ENCODE measurements at places on chromosomes 6 and 20.

GRCh38 chr6:28142446-28142845, 763 bp downstream of the ZKSCAN8 start:
- no peak for DNase-seq

DNA sequence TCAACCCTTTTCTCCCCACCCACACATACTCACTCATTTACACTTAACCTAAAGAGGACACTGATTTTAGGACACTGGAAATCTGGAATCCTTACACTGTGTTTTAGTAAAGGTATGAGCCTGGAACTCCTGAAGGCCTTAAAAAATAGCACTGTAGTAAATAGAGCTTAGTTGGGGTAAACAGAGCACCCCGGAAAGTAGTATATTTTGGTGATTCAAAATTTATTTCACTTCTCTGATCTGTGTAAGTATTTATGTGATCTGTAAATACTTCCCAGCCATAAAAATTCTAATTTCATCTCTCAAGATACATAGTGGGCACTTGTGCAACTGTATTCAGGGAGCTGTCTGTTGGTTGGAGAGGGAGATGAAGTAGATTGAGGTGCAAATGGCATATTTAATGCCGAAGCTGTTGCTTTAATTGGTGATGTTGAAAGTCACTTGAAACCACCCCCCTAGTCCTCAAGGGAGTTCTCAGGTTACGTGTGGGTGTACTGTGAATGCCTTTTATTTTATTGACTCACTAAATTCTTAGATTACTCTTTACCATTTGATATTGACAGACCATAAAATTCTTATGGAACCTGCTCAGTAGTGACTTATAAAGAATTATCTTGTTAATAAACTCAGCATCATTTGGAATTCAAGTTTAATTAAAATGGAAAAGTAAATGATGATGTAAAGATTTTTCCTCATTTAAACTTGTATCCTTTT, 154.9 kb downstream of the SOX4 start:
- no peak for DNase-seq

DNA sequence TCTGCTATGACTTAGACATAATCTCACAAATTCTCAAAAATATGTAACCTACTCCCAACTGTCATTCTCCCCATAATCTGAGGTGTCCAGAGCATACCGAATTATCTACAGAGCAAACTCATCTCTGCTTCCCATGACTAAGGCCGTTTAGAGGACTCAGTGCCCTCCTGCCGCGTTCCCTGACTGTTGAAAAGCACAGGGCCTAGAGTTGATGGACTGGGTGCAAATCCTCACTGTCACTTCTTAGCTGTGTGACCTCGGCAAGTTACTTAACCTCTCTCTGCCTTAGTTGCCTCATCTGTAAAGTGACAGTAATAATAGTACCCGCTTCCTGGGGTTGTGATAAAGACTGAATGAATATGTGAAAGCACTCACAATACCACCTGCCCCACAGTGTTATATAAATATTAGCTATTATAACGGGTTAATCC, 4.7 kb upstream of the TUBB2A start:
- peak; percentile 75 for DNase-seq

DNA sequence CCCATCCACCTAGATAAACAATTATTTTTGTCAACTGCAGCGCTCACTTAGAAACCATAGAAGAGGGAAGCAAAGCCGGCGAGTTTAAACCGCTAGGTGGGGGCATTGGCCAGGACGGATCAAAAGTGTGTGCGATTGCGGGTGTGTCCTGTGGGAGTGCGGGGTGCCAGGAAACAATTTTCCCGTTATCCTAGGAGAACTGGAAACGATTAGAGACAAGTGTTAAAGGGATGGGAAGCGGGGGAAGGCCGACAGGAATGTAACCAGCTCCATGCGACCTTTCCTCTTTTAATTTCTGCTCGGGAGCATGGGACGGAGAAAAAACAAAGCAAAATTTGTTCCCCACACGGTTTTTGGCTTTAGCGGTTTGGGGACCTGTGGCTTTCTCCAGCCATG, 2.8 kb upstream of the HTR1B start:
- peak; percentile 69 for DNase-seq

DNA sequence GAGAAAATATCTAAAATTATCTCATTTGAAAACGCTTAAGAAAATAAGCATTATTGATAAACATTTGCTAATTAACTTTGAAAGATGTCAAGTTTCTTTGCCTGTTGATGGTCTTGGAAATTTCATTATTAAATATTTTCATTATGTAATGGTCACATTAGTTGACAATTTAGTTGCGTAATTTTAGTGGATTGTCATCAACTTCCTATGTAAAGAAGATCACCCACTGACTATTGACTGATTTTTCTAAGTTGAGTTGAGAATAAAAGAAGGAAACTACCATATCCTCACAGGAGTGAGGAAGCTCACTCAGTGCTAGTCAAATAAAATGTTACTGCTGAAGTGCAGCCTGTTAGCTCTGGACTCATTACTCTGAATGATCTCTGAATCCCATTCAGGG, 79.9 kb upstream of the LY86 start:
- no peak for DNase-seq

- no peak for DNase-seq
Observed at GRCh38 chr6:158290659-158291058, 21.6 kb upstream of the TULP4 start.

DNA sequence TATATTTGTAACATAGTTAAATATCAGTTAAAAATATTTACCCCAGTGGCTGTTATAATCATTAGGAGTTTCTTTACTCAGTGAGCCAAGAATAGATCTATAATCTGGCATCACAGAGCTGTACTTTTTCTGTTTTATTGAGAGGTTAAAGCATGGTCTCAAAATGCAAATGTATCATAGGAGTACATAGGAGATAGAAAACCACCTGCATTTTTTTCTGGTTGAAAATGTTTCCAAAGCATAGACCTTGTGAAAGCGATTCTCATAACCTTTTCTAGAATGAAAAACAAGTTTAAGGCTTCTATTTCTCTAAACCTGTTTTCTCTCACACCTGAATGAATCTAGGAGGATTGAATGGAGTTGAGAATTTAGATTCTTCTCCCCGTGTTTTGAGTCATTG, 14.4 kb downstream of the KCNQ5 start:
- no peak for DNase-seq

DNA sequence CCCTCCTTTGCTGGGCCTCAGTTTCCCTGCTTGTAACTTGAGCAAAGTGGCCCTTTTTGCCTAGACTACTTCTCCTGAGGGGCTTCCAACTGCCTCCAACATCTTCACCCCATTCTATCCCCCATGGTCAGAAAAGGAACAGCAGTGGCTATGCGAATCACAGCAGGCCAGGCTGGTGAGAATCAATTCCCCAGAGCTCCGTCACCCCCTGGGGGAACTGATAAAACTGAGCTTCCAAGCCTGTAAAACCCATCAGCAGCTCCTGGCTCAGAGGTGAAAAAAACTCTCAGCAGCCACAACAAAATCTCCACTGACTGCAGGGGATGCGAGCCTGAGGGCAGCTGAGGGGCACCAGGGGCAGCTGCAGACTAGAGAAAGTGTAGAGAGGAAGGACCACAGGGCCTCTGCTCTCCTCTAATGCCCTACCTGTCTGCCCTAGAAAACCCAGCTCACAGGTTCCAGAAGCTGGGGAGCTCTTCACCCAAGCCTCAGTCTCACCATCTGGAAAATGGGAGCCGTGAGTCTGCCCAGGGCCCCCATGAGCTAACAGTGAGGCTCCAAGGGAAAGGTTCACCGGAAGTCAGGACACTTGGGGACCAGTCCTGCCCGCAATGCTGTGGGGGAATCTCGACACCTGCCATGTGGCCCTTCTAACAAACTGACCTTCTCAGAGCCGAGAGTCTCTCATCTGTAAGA, 120.6 kb downstream of the GRM4 start:
- no peak for DNase-seq

DNA sequence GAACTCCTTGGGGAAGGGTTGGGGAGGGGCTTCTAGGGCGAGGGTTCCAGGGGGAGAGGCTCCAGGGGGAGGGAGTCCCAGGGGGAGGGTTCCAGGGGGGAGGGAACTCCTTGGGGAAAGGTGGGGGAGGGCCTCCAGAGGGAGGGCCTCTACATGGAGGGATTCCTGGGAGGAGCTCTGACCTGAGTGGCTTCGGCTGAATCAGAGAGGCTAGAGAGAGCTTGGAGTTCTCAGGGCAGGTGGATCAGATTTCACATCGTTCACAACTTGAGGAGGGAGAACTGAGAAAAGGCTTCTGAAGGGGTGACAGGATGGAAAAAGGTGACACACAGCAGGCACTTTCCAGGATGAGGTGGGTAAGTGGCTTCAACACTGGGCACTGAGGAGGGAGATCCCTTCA, 49.1 kb downstream of the DAAM2 start:
- DNase-seq = no peak
